ENCODE measurements at places on chromosomes 1 and 21. TPM values are rescaled to one million over a fixed set of nuclear protein-coding genes. Genes with fewer than 3 reads are reported as not detected.
A peak's percentile ranks its signal among the peaks of the same experiment; 100 is the strongest.

The CD1B gene
- not detected for total RNA-seq

DNA sequence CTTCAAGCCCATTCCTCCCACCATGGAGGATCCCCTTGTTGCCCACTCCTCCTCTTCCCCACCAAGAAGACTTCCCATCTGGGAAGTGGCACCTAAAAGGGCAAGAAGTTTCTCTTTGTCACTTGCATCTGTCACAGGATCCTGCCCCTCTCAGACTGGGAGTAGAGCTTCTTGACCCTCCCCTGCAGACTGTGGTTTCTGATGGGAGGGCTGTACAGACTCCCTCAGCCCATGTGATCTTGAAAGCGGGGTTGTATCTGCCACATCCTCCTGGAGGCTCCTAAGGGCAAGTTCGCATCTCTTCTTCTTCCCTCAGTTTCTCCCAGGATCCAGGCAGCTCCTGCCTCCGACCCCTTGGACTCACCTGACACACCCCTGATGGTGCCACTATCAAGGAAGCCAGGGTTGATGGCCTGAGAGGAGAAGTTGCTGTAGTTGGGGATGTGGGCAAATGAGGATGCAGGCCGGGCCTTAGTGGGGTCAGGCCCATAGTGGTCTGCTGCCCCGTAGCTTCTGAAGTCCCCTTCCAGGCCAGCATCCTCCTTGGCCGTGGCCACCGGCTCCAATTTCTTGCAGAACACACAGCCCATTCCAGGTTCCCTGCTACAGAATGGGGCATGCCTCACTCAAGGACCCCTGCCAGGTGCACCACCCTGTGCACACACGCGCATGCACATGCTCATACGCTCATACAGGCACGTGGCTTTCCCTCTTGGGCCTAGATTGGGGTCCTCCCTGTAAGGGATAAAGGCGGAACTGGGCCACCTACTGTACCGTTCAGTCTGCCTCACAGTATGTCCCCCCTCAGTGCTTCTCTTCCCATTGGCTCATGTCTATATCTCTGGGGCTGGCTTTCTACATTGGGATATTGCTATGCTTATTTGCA is 11.4 kb downstream of the FGR start:
- no peaks in the 10 kb centered on the region for H3K4me1 ChIP-seq
- H3K4me3 ChIP-seq = no peak overlapping the region
- no peak for DNase-seq
- no peak overlapping the region for H3K27ac ChIP-seq

The CLDN17 gene
- total RNA-seq = not detected

- no peaks in the 10 kb centered on the region for H3K27me3 ChIP-seq
- H3K36me3 ChIP-seq = no peaks in the 10 kb centered on the region
- no peak overlapping the region for H3K27ac ChIP-seq
- no peaks in the 10 kb centered on the region for H3K4me1 ChIP-seq
Observed at GRCh38 chr1:189269011-189269410, 1208.7 kb downstream of the BRINP3 start.

DNA sequence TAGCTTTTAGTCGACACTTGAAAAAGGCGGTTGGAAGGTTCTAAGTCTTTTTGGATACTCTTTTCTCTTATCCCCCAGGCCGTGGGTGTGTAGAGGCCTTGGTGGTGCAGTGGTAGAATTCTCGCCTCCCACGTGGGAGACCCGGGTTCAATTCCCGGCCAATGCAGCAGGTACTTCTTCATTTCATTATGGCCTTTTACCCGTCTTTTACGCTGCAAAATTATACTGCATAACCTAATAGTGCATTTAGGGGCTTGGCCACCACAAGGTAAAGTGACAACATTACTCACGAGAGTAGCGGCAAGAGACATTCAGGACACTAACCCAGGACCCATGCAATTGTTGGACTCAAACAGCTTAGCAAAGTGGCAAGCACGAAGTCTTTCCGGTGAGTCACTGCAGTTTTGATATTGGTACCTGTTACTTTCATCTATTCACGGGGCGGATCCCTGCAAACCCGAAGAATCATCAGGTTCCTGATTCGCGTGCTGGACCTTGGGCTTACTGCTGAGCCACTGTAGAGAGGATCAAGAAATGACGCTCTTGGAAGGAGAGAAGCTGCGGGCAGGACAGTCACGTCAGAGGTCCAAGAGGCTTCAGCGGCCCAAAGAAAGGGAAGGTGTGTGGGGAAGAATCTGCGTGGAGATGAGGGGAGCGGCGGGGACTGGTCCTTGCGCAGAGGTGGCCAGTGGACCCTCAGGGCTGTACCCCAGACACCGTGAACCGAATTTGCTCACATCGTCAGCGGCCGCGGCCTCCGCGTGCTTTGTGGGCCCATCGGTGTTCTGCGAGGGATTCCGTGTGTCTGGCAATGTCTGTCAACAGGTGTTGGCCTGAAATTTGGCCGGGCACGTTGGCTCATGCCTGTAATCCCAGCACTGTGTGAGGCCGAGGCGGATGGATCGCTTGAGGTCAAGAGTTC is 12.9 kb upstream of the RNU1-4 start:
- peak; percentile 47 for DNase-seq
- H3K4me1 ChIP-seq = no peaks in the 10 kb centered on the region
- no peaks in the 10 kb centered on the region for H3K36me3 ChIP-seq

GRCh38 chr1:14803002-14803789 is 204.7 kb downstream of the KAZN start:
- no peaks in the 10 kb centered on the region for H3K4me1 ChIP-seq
- DNase-seq = no peak
- H3K27me3 ChIP-seq = peaks cover 13% of the 10 kb centered on the region
- H3K36me3 ChIP-seq = no peaks in the 10 kb centered on the region
- no peak overlapping the region for H3K27ac ChIP-seq

DNA sequence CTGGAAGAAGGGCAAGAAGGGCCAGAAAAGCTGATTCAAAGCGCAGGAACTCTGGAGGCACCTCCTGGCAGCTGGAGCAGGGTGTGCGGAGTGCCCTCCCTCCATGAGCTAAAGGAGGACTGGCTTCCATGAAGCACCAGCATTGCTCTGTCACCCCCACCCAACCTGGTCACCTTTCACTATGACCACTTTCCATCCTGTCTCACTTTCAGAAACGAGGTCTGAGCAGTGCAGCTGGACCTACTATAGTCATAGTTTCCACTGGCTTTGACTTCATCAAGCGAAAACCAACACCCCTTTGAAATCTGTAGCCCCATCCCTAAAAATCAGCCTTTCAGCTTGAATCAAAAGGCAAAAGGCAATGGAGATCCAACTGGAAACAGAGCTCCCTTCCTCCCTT is 84.8 kb upstream of the CACNA1E start:
- no peaks in the 10 kb centered on the region for H3K4me1 ChIP-seq
- H3K4me3 ChIP-seq = no peak overlapping the region
- no peak overlapping the region for H3K27ac ChIP-seq
- H3K36me3 ChIP-seq = no peaks in the 10 kb centered on the region
- H3K27me3 ChIP-seq = peaks cover 52% of the 10 kb centered on the region

- H3K27ac ChIP-seq = no peak overlapping the region
- no peaks in the 10 kb centered on the region for H3K4me1 ChIP-seq
- peaks cover 14% of the 10 kb centered on the region for H3K27me3 ChIP-seq
- no peak overlapping the region for H3K4me3 ChIP-seq
- no peaks in the 10 kb centered on the region for H3K36me3 ChIP-seq
Observed at GRCh38 chr1:3349161-3349967, 105.1 kb upstream of the ARHGEF16 start.

DNA sequence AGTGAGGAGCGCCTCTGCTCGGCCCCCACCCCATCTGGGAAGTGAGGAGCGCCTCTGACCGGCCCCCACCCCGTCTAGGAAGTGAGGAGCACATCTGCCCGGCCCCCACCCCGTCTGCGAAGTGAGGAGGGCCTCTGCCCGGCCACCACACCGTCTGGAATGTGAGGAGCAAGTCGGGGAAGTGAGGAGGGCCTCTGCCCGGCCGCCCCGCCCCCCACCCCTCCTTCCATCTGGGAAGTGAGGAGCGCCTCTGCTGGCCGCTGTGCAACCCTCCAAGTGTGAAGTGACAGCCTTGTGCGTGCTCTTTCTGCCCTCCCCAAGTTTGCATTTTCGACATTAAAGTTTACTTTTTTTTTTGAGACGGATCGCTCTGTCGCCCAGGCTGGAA is 5.1 kb upstream of the ZZZ3 start:
- peaks cover 30% of the 10 kb centered on the region for H3K36me3 ChIP-seq
- H3K4me3 ChIP-seq = peak overlapping the region; percentile 68
- DNase-seq = peak; percentile 33
- H3K27me3 ChIP-seq = no peaks in the 10 kb centered on the region

DNA sequence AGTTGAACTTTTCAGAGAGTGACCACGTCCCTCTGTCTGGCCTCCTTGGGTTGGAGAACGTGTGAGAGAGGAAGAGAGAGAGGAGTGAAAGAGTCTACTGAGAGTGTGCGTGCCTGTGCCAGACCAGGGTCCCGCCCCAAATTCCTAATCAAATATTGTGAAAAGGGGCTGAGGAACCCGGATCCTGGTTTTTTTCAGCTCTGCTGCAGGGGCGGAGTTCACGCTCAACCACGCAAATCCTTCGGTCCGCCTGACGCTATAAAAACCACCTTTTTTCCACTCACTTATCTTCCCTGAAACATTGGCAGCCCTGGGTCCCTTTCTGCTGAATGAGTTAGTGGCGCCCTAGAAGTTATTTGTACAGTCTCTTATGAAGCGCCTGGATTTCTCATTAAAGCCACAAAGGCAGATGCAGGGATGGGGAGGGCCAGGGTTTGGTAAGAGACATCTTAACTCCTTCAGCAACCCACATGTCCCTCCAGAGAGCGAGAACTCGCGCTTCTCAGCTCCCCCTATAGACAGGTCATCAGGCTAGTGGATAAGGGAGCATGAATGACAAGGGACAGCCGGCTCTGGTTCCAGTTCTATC is at the start of gene FMOD:
FMOD (minus strand) TSS at position 86 of the 589 bp plus-strand sequence. CDS start 2,852 bp downstream, outside the sequence.
- no peak within 1 kb of the TSS for H3K4me3 ChIP-seq
- DNase-seq = peak; percentile 13

DNA sequence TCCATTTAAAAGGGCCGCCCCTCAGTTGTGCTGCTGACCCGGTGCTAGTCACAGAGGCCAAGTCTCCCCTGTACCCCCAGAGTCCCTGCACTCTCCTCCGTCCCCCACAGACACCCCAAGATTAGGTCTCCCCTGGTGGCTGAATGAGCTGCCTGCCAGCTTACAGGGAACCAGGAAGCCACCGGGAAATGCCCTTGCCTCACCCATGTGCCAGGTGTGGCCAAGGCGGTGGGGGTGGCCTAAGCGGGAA is 32.7 kb downstream of the HSPG2 start:
- DNase-seq = peak; percentile 77
- H3K36me3 ChIP-seq = peaks cover 49% of the 10 kb centered on the region
- H3K4me3 ChIP-seq = no peak overlapping the region
- peak overlapping the region; percentile 85 for H3K27ac ChIP-seq

The HES2 gene
- total RNA-seq = not detected

- H3K27me3 ChIP-seq = no peaks in the 10 kb centered on the region
- no peak overlapping the region for H3K4me3 ChIP-seq
- DNase-seq = no peak
- peaks cover 15% of the 10 kb centered on the region for H3K4me1 ChIP-seq
Observed at GRCh38 chr1:65377496-65378246, 42.8 kb upstream of the LEPR start.

DNA sequence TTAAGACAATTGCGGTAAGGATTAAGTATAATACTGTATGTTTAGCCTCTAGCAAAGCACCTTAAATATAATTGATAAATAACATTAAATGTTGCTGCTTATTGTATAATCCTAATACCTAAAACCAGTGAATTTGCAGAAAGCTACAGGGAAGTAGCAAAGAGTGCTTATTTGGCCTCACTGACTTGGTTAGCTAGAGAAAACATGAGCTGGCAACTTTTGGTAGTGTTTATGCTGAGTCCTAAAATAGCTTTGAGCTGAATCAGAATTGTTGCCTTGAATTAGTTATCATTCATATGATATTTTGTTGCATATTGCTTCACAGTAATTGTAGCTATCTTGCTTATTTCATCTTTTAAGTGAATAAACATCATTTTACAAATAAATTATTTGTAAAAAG is 3.5 kb downstream of the TRIM67 start:
- H3K27me3 ChIP-seq = peaks cover 58% of the 10 kb centered on the region
- no peak overlapping the region for H3K27ac ChIP-seq
- H3K4me3 ChIP-seq = no peak overlapping the region
- DNase-seq = no peak

DNA sequence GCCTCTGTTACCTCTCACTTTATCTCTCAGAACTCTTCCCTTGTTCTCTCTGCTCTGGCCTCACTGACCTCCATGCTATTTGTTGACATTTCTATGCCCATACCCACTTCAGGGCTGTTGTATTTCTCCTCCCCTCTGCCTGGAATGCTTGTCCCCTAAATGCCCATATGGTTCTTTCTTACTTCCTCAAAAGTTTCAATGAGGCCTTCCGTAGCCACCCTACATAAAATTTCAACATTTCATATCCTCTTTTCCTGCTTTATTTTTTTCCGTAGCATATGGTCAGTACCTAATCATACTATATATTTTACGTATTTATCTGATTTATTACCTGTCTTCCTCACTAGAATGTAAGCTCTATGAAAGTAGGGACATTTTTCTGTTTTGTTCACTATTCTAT is 47.1 kb upstream of the ZYG11A start:
- no peak overlapping the region for H3K27ac ChIP-seq
- H3K36me3 ChIP-seq = no peaks in the 10 kb centered on the region
- DNase-seq = no peak
- H3K4me3 ChIP-seq = no peak overlapping the region
- no peaks in the 10 kb centered on the region for H3K27me3 ChIP-seq

The AHCTF1 gene
- 61.3 TPM for total RNA-seq

The DEPDC1 gene
- total RNA-seq = 33.0 TPM

The RNASEL gene
- 10.0 TPM for total RNA-seq

GRCh38 chr21:31660259-31660565 is 719 bp downstream of the SOD1 start:
- H3K4me3 ChIP-seq = peak overlapping the region; percentile 87
- no peak for DNase-seq
- H3K4me1 ChIP-seq = peaks cover 18% of the 10 kb centered on the region

DNA sequence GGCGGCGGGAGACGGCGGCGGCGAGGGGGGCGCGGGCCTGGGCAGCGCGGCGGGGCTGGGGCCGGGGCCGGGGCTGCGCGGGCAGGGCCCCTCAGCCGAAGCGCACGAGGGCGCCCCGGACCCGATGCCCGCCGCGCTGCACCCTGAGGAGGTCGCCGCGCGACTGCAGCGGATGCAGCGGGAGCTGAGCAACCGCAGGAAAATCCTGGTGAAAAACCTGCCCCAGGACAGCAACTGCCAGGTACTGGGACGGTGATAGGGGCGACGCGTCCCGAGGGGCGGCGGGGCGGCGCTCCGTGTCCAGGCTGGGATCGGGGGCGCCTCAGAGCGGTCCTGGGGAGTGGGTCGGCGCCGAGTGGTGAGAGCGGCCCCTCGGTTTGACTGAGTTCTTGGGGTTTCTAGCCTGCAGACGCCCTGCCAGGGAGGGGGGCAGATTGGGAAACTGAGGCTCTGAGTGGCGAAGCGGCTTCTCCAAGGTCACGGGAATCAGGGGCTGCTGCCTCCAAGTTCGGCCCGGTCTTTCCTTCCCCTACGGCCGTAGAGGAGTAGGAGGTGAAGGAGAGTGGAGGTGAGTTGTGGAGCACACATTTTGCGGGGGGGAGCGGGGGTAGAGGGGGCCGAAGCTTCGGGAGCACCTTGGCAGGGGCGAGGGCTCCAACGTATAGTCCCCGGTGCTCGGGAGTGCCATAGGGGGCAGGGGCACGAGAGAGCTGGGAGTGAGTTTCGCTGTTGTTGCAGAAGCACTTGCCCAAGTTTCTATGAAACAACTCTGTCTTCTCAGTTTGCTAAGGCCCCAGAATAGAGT is 508 bp downstream of the RAVER2 start:
- H3K27ac ChIP-seq = no peak overlapping the region
- DNase-seq = peak; percentile 24
- no peaks in the 10 kb centered on the region for H3K27me3 ChIP-seq
- H3K36me3 ChIP-seq = peaks cover 21% of the 10 kb centered on the region

GRCh38 chr1:168980656-168981055 is 125.8 kb upstream of the ATP1B1 start:
- H3K4me3 ChIP-seq = no peak overlapping the region
- DNase-seq = no peak
- no peak overlapping the region for H3K27ac ChIP-seq
- H3K4me1 ChIP-seq = peaks cover 8% of the 10 kb centered on the region
- H3K36me3 ChIP-seq = no peaks in the 10 kb centered on the region
- no peaks in the 10 kb centered on the region for H3K27me3 ChIP-seq
